Fibroblast of lung (primary cell): ENCODE measurements at places on chromosomes 2 and 18. TPM values are rescaled to one million over a fixed set of nuclear protein-coding genes. Genes with fewer than 3 reads are reported as not detected.

REG3A gene
- not detected in 2 replicates for total RNA-seq

CAPN14 gene
- under 0.01 and 0.17 TPM in 2 replicates for total RNA-seq

KHK gene
- 1.0 and 1.3 TPM in 2 replicates for total RNA-seq

- no peak for DNase-seq
- no peak overlapping the region for H3K4me3 ChIP-seq
- H3K27me3 ChIP-seq, result no peaks in the 10 kb centered on the region
- H3K27ac ChIP-seq, result no peak overlapping the region
- no peaks in the 10 kb centered on the region for H3K4me1 ChIP-seq
- H3K36me3 ChIP-seq, result no peaks in the 10 kb centered on the region
These were observed 177.1 kb downstream of the LAMA1 start for GRCh38 chr18:6940451-6940850.

- no peak overlapping the region for H3K27ac ChIP-seq
- no peak for DNase-seq
- H3K36me3 ChIP-seq, result no peaks in the 10 kb centered on the region
- H3K4me3 ChIP-seq, result no peak overlapping the region
- no peaks in the 10 kb centered on the region for H3K4me1 ChIP-seq
- peaks cover 2% of the 10 kb centered on the region for H3K27me3 ChIP-seq
These were observed 9.9 kb upstream of the SLC66A3 start for GRCh38 chr2:11145350-11145749.

DNA sequence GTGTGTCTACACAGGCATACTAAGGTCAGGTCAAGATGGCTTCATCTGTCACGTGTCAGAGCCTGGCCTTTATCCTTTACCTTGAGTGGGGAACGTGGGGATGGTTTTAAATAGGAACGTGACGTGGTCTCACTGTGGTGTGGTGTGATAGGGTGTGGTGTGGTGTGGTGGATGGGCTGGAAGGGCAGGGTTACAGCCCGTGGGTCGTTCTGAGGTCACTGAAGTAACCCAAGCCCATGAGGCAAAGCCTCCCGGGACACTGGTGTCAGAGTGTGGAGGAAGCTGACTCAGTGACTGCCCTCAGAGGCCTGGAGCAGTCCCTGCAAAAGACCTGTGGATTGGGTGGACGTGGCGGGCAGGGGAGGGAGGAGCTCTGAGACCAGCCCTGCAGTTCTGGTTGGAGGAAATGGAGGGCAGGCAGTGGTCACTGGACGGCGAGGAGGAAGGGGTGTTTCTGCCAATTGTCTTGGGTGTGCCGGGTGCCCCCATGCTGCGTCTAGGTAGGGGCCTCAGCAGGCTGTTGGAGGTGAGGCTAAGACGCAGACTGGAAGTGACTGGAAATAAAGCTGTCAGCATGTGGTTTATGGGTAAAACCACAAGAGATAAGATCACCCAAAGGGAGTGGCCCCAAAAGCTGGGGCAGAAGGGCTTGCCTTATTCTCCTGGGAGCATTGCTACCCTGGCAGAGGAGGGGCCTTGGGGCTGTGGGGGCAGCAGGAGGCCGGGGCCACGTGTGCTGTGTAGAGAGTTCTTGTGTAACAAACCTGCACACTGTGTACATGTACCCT, 84.8 kb downstream of the SH3RF3 start:
- H3K4me3 ChIP-seq, result no peak overlapping the region
- H3K4me1 ChIP-seq, result peaks cover 52% of the 10 kb centered on the region
- peak; percentile 97 for DNase-seq
- no peaks in the 10 kb centered on the region for H3K36me3 ChIP-seq
- H3K27ac ChIP-seq, result peak overlapping the region; percentile 66

DNA sequence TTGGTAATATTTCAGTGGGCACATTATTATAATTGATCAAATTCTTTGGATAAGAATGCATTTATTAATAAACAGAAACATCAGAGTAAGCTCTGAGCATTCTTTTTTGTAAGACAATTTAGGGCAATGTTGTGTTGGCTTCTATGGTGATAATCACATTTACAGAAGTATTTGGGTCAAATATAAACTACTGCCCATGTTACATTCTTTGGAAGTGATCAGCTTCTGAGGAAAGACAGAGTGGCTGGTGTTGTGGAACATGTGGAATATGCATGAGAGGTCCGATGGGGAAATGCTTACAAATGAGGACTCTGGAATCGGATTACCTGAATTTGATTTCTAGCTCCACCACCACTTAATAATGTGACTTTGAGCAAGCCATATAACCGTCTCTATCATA, 19.4 kb downstream of the SERPINB13 start:
- no peaks in the 10 kb centered on the region for H3K4me1 ChIP-seq
- no peaks in the 10 kb centered on the region for H3K36me3 ChIP-seq
- no peak for DNase-seq
- H3K27ac ChIP-seq, result no peak overlapping the region
- no peak overlapping the region for H3K4me3 ChIP-seq

- no peak for DNase-seq
- no peak overlapping the region for H3K27ac ChIP-seq
- H3K4me1 ChIP-seq, result no peaks in the 10 kb centered on the region
- H3K4me3 ChIP-seq, result no peak overlapping the region
- H3K27me3 ChIP-seq, result no peaks in the 10 kb centered on the region
- H3K36me3 ChIP-seq, result no peaks in the 10 kb centered on the region
These were observed 118.9 kb upstream of the STON1 start for GRCh38 chr2:48411046-48411445.

- no peak overlapping the region for H3K4me3 ChIP-seq
- no peaks in the 10 kb centered on the region for H3K36me3 ChIP-seq
- peaks cover 2% of the 10 kb centered on the region for H3K27me3 ChIP-seq
- no peak for DNase-seq
- H3K4me1 ChIP-seq, result no peaks in the 10 kb centered on the region
These were observed 11.4 kb upstream of the PROKR1 start for GRCh38 chr2:68632021-68632420.

DNA sequence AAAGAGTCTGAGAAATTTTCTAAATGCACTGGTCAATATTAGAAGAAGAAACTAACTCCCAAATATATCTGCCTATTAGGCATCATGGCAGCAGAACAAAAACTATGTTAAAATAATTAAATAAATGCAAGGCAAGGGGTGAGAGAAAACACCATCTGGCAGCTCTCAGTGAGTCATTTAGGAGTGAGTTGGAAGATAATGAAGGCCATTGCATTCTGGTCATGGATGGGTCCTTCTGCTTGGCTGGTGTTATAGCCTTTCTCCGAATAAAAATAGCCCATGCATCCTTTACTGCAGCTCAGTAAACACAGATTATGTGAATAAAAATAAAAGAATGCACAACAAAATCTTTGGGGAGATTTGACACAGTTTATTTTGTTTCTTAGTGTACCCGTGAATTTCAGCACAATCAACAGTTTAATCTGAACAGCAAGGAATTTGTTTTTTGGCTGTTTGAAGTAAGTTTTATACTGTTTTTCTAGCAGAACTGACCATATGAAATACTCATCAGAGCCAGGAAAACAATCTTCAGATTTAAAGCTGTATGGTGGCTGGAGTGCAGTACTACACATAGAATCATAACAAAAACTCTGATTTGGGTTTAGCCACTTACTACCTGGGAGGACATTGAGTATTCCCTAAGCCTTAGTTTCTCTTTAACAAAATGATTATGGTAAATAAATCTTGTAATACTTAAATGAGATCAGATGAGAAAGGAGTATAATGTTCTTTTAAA, 225.1 kb upstream of the ITGA4 start:
- H3K27me3 ChIP-seq, result no peaks in the 10 kb centered on the region
- no peak overlapping the region for H3K27ac ChIP-seq
- H3K4me1 ChIP-seq, result no peaks in the 10 kb centered on the region
- H3K4me3 ChIP-seq, result no peak overlapping the region
- no peaks in the 10 kb centered on the region for H3K36me3 ChIP-seq

- no peaks in the 10 kb centered on the region for H3K27me3 ChIP-seq
- no peak for DNase-seq
- no peaks in the 10 kb centered on the region for H3K36me3 ChIP-seq
- H3K4me1 ChIP-seq, result no peaks in the 10 kb centered on the region
These were observed 120.1 kb downstream of the IRS1 start for GRCh38 chr2:226679389-226680065.

GRCh38 chr18:77658299-77658662, 408.6 kb downstream of the GALR1 start:
- no peak overlapping the region for H3K4me3 ChIP-seq
